CD8-positive, alpha-beta T cell (primary cell): ENCODE measurements at places on chromosomes 16 and 17.
A peak's percentile ranks its signal among the peaks of the same experiment; 100 is the strongest.

GRCh38 chr16:67180166-67180565, 3.6 kb downstream of the MATCAP1 start:
- no peak for DNase-seq

GRCh38 chr16:59108374-59108773, 374.3 kb upstream of the GOT2 start:
- DNase-seq = no peak

DNA sequence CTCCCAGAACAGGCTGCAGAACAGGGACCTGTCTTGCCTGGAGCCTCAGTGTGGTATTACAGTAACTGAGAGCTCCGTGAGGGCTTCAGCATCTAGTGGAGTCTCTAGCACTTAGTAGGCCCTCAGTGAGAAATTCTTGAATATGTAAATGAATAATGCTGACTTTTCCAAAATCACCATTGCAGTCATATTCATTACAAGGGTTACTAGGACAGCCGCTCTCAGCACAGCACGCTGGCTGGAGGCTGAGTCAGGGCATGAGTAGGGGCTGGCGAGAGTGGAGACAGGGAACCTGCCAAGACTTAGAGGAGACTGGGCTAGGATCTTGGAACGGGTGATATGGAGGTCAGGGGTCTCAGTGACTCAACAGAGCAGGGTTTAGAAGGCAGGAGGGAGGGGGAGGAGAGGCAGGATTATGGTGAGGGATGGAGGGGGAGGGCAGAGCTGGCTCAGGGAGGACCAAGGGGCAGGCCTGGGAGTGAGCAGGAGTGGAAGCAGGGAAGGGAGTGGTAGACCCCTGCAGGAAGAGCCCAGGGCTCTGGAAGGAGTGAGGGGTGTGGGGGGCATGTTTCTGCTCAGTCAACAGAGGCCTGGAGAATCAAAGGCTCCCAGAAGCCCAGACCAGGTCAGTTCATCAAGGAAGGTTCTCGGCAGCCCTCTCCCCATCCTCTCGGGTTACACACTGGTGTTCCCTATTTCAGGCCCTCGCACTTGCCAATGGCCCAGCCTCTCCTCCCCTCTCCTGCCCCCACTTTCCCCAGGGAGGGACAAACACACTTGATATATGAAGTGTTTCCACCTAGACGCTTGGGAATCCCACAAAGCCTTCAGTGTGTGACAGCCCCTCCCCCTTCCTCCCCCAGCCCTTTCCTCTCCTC, 42.3 kb downstream of the FZD2 start:
- DNase-seq = no peak

DNA sequence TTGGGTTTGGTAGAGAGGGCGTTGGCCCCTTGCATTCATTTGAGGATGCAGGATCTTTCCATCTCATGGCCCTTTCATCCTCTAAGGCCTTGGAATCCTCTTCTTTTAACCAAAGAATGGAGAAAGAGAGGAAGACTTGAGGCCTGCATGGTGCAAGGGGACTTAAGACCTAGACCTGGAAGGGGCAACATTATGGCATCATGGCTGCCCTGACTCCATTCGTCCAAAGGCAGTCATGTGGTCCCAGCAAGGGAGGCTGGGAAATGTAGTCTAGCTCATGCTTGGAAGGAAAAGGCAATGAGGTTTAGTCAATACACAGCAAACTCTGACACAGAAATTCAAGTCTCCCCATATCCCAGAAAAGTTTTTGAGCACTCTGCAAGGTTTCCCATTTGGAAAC, 30.7 kb upstream of the CDRT4 start:
- no peak for DNase-seq

- no peak for DNase-seq
These were observed 1.8 kb downstream of the HMOX2 start for GRCh38 chr16:4477966-4478365.

DNA sequence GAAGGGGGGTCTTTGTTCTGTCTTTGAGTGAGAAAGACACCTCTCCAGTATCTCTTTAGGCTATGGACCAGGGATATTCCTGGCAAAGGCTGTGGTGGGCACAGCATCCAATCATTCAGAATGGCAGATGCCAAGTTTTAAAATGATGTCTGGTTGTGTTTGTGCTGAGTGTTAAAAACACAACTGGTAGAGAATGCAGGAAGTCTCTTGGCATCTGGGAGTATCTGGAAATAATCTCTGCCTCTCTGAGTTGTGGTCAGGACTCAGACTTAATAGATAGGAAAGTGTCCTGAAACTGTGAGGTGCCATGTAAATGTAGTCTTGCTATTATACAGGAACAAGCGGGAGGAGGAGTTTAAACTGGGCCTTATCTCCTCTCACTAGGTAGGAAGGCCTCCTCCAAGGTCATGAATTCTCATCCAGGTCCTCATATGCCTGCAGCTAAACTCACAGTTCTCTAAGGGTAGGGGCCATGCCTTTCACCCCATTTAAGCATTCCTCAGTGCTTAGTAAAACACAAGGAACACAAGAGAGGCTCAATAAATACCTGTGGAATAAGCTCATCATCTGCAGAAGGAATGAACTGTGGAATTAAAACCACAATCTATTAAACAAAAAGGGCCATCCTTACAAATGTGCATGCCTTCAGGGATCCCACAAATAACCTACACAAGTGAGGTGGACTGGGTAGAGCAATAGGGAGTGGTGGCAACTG, 317.6 kb downstream of the CBLN1 start:
- DNase-seq = no peak

DNA sequence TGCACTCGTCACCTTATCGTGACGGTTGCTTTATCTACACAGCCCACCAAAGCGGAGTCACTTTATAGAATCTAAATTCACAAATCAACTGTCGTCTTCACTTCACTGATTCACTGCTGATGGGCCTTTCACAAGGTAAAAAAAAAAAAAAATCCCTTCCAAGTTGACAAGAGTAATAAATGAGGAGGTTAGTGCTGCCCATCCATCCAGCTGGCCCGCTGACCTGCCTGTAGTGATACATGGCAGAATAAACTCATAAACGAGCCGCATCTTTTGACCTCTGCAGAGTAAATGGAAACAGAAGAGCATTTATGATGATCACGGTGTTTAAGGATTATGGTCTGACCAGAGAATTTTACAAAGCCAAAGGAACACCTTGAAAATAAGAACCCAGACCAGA, 227.3 kb upstream of the IRX5 start:
- no peak for DNase-seq

GRCh38 chr17:12727881-12728280, 61.4 kb upstream of the ARHGAP44 start:
- DNase-seq = no peak

DNA sequence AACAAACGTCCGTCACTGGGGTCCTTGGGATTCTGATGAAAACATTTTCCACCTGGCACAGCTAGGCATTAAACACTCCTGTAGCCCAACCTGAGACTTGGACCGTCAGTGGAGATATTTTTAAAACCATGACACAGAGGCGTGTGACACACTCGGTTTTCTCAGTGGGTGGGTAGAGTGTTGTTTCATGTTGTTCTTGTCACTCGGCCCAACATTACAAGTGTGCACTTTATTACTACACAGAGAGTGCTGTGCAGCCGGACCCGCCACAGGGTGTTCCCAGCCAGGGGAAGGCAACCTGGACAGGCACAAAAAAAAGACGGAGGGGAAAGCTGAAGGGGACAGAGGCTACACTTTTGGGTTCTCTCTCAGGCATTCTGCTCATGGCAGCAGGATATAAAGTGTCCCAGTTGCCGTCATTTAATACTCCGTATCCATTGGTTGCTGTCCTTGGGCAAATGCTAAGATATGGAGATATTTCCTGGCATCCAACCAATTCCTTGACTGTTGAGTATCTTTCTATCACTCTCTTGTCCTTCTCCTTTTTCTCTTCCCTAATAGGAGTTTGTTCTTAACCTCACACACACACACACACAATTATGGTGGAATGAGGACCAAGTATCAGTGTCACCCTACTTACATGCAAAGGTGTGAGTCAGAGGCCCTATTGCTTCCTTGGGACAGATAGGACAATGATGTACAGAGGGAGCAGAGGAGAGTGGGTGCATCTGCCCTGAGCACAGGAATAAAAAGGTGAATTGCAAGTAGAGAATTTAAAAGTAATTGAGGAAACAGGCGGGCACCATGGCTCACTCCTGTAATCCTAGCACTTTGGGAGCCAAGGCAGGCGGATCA, 154.1 kb upstream of the SOX9 start:
- DNase-seq = no peak

DNA sequence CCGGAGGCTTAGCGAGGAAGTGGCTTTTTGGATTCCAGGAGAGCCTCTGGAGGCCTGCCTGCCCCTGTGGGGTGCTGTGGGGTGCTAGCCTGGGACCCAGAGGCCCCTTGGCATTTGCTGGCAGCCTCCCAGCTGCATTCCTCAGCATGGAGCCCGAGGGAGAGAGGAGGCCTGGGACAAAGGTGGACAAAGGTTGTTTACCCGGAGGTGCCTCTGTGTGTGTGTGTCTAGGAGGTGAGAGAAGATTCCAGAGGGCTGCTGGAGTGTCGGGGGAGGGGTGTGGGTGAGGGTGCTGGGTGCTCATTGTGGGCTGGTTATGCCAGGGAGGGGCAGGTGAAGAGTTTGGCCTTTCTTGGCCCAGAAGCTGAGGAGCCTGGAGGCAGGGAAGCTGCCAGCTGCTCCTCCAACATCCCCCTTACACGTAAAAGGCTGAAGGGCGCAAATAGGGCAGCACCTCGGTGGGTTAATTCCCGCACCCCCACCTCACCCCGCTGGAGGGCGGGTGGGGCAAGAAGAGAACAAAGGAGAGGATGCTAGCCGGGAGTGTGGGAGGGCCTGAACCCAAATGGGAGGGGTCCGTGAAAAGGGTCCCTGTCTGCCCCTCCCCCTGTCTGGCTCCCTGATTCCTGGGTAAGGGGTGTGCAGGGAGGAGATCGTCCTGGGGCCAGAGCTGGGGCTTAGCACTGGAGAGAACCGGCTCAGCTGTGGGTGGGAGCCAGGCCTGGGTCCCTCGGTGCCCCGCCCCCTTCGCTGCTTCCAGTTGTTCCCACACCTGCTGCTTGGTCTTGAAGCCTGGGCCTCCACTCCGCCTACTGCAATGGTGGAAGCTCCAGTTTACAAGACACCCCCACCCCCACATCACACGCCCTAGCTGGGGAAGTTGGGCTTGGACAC, 9.9 kb downstream of the HEXIM2 start:
- no peak for DNase-seq

DNA sequence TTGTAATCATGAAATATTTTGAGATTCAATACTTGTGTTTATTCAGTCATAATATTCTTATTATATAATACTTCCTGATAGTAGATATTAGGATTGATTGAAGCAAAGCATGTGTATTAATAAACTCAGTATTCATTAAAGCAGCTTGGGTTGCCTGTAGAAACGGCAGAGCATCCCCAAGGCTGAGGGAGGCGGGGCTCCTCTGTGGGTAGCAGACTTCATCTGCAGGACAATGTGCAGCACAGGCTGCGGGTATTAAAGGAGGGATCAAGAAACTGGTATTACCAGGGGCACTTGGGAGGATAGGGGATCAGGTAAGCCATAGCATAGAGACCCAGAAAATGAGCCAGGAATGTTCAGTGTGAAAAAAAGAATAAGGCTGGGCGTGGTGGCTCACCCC, 213.6 kb downstream of the PRKCA start:
- DNase-seq = no peak

DNA sequence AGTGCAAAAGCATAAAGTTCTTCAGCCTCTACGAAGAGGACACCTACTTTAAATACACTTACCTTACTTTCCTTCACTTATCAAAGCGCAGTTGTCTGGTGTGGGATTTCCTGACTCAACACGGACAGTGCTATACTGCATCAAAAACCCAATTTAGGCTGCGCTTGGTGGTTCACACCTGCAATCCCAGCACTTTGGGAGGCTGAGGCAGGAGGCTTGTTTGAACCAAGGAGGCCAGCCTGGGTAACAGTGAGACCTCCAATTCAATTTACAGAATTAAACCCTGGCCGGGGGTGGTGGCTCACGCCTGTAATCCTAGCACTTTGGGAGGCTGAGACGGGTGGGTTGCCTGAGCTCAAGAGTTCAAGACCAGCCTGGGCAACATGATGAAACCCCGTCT, 4.1 kb downstream of the JMJD6 start:
- no peak for DNase-seq

GRCh38 chr16:72847187-72848027, 200.5 kb downstream of the ZFHX3 start:
- DNase-seq = no peak

GRCh38 chr17:27341041-27341471, 47.1 kb downstream of the WSB1 start:
- DNase-seq = no peak

GRCh38 chr16:88677721-88678120, 8.6 kb downstream of the SNAI3 start:
- DNase-seq = peak; percentile 17

- DNase-seq = no peak
These were observed 850 bp downstream of the GINS3 start for GRCh38 chr16:58393138-58393504.

DNA sequence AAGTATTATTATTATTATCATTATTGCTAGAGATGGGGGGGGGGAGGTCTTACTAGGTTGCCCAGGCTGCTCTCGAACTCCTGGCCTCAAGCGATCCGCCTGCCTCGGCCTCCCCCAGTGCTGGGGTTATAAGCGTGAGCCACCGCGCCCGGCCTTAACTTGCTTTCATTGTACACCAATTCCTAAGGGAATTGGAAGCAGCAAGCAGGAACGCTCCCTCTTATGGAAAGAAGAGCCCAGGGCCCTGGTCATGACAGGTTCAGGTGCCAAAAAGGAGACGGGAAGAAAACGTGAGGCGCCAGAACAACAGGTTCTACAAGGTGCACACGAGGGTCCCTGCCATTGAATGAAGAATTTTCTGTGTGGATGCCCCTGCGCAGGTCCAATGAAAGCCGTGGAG, 540 bp upstream of the RPL38 start:
- no peak for DNase-seq

- no peak for DNase-seq
These were observed 39.9 kb downstream of the RNF157 start for GRCh38 chr17:76200354-76200753.

GRCh38 chr17:4969047-4969550, 1.5 kb upstream of the SPAG7 start:
- peak; percentile 34 for DNase-seq

GRCh38 chr16:46658925-46659324, 30.1 kb downstream of the VPS35 start:
- no peak for DNase-seq

DNA sequence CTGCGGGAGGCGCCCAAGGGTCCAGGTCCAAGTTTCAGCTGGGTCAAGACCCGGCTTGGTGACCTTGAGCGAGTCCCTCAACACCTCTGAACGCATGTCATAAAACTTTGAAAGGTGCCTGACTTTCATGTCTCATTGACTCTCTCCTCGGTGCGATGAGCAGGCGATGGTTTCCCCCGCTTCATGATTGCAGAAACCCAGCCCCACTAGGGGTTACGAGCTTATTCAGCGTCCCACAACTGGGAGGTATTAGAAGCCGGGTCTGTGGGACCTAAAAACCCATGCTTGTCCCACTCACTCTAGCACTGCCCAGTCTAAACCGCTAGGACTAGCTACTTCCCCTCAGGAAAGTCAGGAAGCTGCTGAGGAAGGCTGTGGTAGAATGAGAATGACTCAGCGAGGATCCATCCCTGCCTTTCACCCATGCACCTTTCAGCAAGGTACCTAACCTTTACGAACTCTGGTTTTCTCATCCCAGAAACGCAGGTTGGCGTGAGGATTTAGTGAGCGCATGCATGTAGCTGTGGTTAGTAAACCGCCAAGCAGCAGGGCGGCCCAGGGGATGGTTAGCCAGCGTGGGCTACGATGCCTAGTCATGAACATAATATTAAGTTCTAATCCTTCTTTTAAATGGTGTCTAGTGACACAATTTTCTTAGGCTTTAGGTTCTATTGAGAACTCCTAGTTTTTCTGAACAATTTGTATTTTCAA, 26.2 kb upstream of the RFFL start:
- no peak for DNase-seq
